ENCODE measurements at places on chromosomes 7 and 10.

DNA sequence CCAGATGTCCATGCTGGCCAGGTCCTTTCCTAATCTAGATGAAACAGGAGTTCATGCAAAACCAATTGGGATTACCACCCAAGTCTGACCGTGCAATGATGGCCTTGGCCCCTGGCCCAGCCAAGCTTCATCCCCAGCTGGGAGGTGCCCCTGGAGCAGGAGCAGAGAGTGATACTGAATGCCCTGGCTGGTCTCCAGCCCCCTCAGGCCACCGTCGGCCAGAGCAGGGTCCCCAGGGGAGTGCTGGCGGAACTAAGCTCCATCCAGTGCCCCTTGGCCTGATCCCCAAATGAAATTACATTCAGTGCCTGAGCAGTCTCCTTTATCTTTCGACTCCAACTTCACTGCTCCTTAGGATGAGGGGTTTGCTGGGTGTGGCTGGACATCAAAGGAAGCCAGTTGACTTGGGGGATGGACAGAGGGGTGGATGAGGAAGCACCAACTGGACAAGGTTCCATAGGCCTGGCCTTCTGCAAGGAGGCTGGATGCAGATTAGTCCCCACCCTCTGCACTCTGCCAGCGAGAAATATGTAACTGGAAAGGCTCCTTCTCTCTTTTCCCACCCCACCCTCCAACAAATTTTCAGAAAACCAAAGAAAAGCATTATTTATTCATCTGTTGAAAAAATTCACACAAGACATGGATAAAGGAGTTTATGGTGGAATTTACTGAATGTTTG, 275.5 kb downstream of the PLXNA4 start:
- no peak for DNase-seq

DNA sequence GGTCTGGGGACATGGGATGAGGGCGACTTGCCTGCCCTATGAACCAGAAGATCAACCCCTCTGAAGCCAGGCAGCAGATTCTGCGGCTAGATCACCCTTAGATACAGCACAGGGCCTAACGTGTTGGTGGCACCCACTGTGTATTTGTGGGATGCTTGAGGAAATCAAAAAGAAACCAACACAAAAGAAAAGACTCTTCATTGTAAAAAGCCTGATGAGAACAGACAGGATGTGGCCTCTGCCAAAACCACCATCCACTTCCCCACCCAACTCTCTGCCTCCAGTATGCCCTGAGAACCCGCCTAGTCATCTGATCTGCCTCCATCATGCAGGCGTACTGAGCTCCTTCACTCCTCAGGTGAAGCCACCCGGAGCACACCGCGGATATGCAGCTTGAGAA, 97.2 kb upstream of the INSYN2A start:
- no peak for DNase-seq

DNA sequence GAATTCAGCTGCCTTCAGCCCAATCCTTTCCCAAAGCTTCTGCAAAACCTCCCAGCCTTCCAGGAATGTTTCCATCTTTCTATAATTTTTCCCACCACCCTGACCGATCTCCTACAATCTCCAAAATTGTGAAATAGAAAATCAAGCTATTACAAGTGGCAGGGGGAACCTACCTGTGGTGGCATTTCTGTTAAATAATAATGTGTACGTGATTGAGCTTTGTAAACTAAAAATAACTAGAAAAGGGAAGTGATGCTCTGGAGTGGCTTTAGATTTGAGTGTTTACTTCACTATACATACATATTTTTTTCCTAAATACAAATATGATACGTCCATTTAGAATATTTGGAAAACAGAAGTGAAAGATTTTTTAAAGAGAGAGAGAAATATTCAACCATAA, 593.6 kb downstream of the GRM8 start:
- no peak for DNase-seq

- DNase-seq: peak; percentile 58
These were observed 486 bp downstream of the CACNA2D1 start for GRCh38 chr7:82443036-82443546.

DNA sequence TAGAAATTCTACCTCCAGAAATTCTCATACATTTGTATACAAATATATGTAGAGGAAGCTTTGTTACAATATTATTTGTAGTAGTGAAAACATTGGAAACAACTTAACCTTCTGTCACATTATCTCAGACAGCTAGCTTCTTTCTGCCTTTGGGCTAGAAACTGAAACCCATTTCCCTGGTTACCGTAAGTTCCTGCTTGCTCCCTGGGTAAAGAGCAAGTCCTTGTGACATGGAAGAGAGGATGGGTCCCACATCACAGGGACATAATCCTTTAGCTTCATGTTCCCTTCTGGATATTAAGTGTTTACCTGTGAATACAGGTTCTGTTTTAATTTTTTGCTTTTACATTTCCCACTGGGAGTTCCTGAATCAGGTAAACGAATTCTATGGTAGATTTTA, 41.8 kb downstream of the KLHDC10 start:
- DNase-seq: no peak

DNA sequence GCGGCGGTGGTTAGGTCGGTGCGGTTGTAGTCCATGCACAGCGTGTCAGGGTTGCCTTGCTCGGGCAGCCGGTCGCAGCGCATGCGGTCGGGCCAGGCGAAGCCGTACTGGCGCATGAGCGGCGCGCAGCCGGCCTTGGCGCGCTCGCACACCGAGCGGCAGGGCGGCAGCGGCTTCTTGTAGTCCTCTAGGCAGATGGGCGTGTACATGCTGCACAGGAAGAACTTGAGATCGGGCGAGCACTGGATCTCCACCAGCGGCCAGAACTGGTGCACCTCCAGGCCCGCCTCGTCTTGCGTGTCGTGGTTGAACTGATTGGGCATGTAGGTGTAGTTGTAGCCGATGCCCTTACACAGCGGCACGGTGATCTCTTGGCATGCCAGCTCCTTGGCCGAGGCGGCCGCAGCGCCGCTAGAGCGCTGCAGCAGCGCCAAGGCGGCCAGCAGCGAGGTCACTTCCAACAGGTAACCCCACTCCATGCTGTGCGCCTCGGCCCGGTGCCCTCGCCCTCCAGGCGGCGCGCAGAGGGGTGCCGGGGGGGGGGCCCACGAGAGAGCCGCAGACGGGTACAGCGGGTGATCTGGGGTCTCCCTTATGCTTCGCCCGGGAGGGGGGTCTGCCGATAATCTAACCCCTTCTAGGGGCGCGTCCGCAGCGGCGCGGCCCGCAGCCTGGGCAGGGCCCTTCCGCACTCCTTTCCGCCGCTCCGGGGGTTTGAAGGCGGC, 983 bp downstream of the FZD8 start:
- peak; percentile 84 for DNase-seq

Data from thyroid gland (tissue), 4 donors.